ENCODE measurements at places on chromosomes 1 and 21.

GRCh38 chr1:28341591-28341990, 12.8 kb downstream of the MED18 start:
- no peaks in the 10 kb centered on the region for H3K4me1 ChIP-seq
- DNase-seq, result no peak
- no peaks in the 10 kb centered on the region for H3K27me3 ChIP-seq
- H3K27ac ChIP-seq, result no peak overlapping the region
- no peak overlapping the region for H3K4me3 ChIP-seq
- H3K36me3 ChIP-seq, result no peaks in the 10 kb centered on the region

GRCh38 chr1:30507401-30508174, 215.8 kb downstream of the MATN1 start:
- no peaks in the 10 kb centered on the region for H3K27me3 ChIP-seq
- no peaks in the 10 kb centered on the region for H3K4me1 ChIP-seq
- DNase-seq, result no peak
- no peak overlapping the region for H3K4me3 ChIP-seq
- H3K36me3 ChIP-seq, result no peaks in the 10 kb centered on the region

GRCh38 chr1:157360023-157360390, 192.3 kb downstream of the FCRL5 start:
- peaks cover 10% of the 10 kb centered on the region for H3K4me1 ChIP-seq
- no peak for DNase-seq
- H3K27ac ChIP-seq, result peak overlapping the region; percentile 65
- no peak overlapping the region for H3K4me3 ChIP-seq
- H3K36me3 ChIP-seq, result no peaks in the 10 kb centered on the region

DNA sequence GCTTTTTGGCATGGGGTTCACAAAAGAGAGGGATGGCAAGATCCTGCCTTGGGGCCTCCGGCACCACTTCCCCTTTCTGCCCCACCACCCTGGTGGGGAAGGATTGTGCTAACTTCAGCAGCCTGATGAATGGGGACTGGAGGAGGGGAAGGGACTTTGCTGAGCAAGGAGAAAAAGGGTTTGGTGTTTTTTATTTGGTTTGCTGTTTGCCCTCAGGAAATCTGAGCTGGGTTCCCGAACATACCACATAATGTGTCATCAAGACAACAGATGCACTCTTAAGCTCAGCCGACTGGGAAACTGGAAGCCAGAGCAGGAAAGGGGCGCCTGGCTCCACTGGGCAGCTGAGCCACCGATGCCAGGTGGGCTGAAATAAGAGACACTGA, 19.8 kb downstream of the OLFML2B start:
- H3K36me3 ChIP-seq, result peaks cover 2% of the 10 kb centered on the region
- no peak overlapping the region for H3K27ac ChIP-seq

- DNase-seq, result peak; percentile 80
- H3K27ac ChIP-seq, result no peak overlapping the region
- H3K36me3 ChIP-seq, result no peaks in the 10 kb centered on the region
- H3K4me3 ChIP-seq, result no peak overlapping the region
- H3K27me3 ChIP-seq, result no peaks in the 10 kb centered on the region
- peaks cover 32% of the 10 kb centered on the region for H3K4me1 ChIP-seq
These were observed 122.2 kb upstream of the HOOK1 start for GRCh38 chr1:59692591-59692990.

GRCh38 chr1:166169182-166169581, 2.4 kb upstream of the FAM78B start:
- no peak overlapping the region for H3K27ac ChIP-seq
- no peaks in the 10 kb centered on the region for H3K36me3 ChIP-seq
- H3K4me3 ChIP-seq, result no peak overlapping the region
- H3K4me1 ChIP-seq, result peaks cover 15% of the 10 kb centered on the region
- peaks cover 21% of the 10 kb centered on the region for H3K27me3 ChIP-seq

- no peaks in the 10 kb centered on the region for H3K27me3 ChIP-seq
- DNase-seq, result no peak
- H3K36me3 ChIP-seq, result peaks cover 11% of the 10 kb centered on the region
- no peak overlapping the region for H3K27ac ChIP-seq
These were observed 81.4 kb downstream of the SMYD2 start for GRCh38 chr1:214362188-214362882.

- no peaks in the 10 kb centered on the region for H3K36me3 ChIP-seq
- DNase-seq, result peak; percentile 50
- no peaks in the 10 kb centered on the region for H3K4me1 ChIP-seq
- no peak overlapping the region for H3K27ac ChIP-seq
- H3K4me3 ChIP-seq, result no peak overlapping the region
- no peaks in the 10 kb centered on the region for H3K27me3 ChIP-seq
These were observed 26.0 kb downstream of the SLC16A1 start for GRCh38 chr1:112929979-112930378.

DNA sequence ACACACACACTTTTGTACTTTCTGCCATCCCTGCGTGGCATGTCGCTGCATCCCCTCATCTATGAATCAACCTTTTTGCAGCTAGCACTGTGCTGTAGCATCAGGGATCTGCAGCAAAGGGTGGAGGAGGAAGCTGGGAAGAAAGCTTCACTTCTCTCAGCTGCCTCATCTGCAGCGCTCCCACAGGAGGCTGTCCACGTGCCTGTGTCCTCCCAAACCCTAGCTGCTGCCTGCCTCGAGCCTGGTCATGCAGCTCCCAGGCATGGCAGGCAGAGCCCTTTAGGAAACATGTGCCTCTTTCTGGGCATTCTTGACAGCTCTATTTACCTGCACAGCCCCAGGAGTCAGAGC, 262.1 kb upstream of the SGIP1 start:
- H3K27me3 ChIP-seq, result no peaks in the 10 kb centered on the region
- peak overlapping the region; percentile 74 for H3K27ac ChIP-seq
- H3K4me1 ChIP-seq, result peaks cover 7% of the 10 kb centered on the region
- no peak overlapping the region for H3K4me3 ChIP-seq

DNA sequence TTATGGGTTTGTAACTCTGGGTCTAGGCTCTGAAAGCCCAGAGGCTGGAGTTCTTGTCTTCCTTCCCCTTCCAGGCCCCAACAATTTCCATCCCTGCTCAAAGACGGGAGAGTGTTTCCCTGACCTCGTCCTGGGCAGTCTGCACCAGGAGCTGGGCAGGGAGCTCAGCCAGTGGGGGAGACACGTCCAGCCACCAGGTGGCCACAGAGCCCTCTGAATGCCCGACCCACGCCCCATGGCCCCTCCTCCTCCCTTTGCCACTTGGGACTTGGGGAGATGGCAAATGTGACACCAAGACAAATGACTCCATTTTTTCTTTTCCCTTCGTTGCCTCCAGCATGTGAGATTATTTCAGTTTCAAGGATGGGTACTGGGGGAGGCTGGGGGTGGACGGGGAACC, 159.9 kb upstream of the AJAP1 start:
- no peaks in the 10 kb centered on the region for H3K27me3 ChIP-seq
- no peak for DNase-seq
- H3K4me1 ChIP-seq, result no peaks in the 10 kb centered on the region
- H3K36me3 ChIP-seq, result no peaks in the 10 kb centered on the region

DNA sequence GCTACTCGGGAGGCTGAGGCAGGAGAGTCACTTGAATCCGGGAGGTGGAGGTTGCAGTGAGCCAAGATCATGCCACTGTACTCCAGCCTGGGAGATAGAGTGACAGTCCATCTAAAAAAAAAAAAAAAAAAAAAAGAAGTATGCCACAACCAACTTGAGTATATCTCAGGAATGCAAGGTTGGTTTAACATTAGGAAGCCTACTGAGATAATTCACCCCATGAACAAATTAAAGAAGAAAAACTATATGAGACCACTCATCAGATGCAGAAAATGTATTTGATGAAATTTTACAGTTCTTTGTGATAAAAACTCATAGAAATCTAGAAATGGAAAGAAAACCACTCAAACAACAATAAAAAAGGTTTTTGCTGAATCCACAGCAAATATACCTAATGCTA, 373.8 kb downstream of the LMO4 start:
- H3K4me3 ChIP-seq, result no peak overlapping the region
- no peaks in the 10 kb centered on the region for H3K36me3 ChIP-seq

DNA sequence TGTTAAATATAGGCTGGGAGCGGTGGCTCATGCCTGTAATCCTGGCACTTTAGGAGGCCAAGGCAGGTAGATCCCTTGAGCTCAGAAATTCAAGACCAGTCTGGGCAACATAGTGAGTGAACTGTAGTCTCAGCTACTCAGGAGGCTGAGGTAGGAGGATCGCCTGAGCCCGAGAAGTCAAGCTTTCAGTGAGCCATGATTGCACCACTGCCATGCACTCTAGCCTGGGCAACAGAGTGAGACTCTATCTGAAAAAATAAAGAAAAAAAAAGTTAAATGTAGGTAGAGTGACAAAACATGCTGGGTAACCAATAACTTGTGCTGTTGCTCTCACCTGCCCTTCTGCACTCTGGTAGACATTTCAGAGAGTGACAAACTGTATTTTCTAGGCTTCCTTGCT, 25.0 kb upstream of the SRSF10 start:
- DNase-seq, result no peak
- H3K36me3 ChIP-seq, result no peaks in the 10 kb centered on the region
- no peak overlapping the region for H3K27ac ChIP-seq
- H3K4me1 ChIP-seq, result peaks cover 33% of the 10 kb centered on the region
- no peaks in the 10 kb centered on the region for H3K27me3 ChIP-seq

- H3K4me1 ChIP-seq, result no peaks in the 10 kb centered on the region
- no peak overlapping the region for H3K27ac ChIP-seq
- DNase-seq, result no peak
- H3K4me3 ChIP-seq, result no peak overlapping the region
- peaks cover 23% of the 10 kb centered on the region for H3K36me3 ChIP-seq
- no peaks in the 10 kb centered on the region for H3K27me3 ChIP-seq
These were observed 82.5 kb downstream of the NRIP1 start for GRCh38 chr21:14982336-14982735.

DNA sequence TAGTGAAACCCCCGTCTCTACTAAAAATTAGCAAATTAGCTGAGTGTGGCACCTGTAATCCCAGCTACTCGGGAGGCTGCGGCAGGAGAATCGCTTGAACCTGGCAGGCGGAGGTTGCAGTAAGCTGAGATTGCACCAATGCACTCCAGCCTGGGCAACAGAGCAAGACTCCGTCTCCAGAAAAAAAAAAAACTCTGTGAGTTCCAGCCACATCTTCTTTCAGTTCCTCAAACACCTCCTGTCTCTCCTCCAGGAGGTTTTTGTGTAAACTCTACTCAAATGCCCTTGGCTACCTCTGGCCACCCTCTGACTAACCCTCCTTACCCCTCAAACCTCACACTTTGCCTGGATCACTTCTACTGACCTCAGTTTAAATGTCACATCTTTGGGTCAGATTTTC, 38.1 kb downstream of the RCSD1 start:
- H3K4me1 ChIP-seq, result no peaks in the 10 kb centered on the region
- DNase-seq, result no peak
- H3K36me3 ChIP-seq, result no peaks in the 10 kb centered on the region
- H3K27ac ChIP-seq, result no peak overlapping the region
- no peak overlapping the region for H3K4me3 ChIP-seq

- no peaks in the 10 kb centered on the region for H3K4me1 ChIP-seq
- H3K27me3 ChIP-seq, result no peaks in the 10 kb centered on the region
- H3K4me3 ChIP-seq, result no peak overlapping the region
These were observed 10.8 kb downstream of the MAGI3 start for GRCh38 chr1:113401067-113401466.

DNA sequence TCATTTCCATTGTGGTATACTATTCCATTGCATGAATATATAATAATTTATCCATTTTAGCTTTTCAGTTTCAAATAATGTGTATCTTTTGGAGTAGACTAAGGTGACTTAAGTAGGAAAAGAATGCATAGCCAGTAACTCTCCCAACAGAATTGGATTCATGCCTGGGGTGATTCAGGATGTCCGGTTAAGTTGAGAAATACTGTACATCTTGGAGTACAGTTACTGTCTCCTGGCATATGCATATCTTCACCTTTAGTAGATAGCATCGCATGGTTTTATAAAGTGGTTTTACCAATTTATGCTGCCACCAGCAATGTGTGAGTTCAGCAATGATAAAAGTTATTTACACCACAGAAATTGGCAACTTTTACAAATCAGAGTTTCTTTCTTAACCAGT, 18.6 kb upstream of the SLC6A9 start:
- H3K36me3 ChIP-seq, result no peaks in the 10 kb centered on the region
- H3K4me3 ChIP-seq, result no peak overlapping the region
- H3K27ac ChIP-seq, result no peak overlapping the region
- H3K27me3 ChIP-seq, result no peaks in the 10 kb centered on the region
- no peak for DNase-seq

DNA sequence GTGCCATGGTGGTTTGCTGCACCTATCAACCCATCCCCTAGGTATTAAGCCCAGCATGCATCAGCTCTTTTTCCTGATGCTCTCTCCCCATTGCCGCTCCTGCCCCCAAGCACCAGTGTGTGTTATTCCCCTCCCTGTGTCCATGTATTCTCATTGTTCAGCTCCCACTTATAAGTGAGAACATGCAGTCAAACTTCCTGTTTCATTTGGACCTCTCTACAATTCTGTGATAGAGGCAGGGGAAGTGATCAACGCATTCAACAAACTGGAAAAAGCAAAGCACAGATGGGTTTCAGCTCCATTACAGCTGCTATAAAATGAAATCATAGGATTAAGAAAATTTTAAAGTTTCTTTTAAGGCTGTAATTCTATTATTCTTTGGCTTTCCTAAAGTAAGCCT, 23.3 kb upstream of the CD55 start:
- no peak for DNase-seq
- H3K27ac ChIP-seq, result no peak overlapping the region
- no peaks in the 10 kb centered on the region for H3K36me3 ChIP-seq
- H3K4me1 ChIP-seq, result no peaks in the 10 kb centered on the region

- H3K4me3 ChIP-seq, result no peak overlapping the region
- H3K36me3 ChIP-seq, result no peaks in the 10 kb centered on the region
- H3K27me3 ChIP-seq, result no peaks in the 10 kb centered on the region
These were observed 110.0 kb downstream of the GLUL start for GRCh38 chr1:182281541-182281940.

DNA sequence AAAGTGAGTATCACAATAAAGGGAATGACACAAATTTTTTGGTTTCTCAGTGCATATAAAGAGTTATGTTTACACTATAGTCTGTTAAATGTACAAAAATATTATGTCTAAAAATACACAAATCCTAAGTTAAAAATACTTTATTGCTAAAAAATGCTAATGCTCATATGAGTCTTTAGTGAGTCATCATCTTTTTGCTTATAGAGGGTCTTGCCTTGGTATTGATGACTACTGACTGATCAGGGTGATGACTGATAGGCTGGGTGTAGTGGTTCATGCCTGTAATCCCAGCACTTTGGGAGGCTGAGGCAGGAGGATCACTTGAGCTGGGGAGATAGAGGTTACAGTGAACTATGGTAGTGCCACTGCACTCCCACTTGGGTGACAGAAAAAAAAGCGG, 12.9 kb upstream of the NUF2 start:
- peaks cover 2% of the 10 kb centered on the region for H3K36me3 ChIP-seq
- H3K27ac ChIP-seq, result no peak overlapping the region
- no peak overlapping the region for H3K4me3 ChIP-seq
- DNase-seq, result no peak
- H3K4me1 ChIP-seq, result no peaks in the 10 kb centered on the region

- peaks cover 12% of the 10 kb centered on the region for H3K27me3 ChIP-seq
- H3K4me3 ChIP-seq, result no peak overlapping the region
- DNase-seq, result no peak
- H3K36me3 ChIP-seq, result no peaks in the 10 kb centered on the region
- H3K4me1 ChIP-seq, result peaks cover 5% of the 10 kb centered on the region
- no peak overlapping the region for H3K27ac ChIP-seq
These were observed 3.8 kb upstream of the THEMIS2 start for GRCh38 chr1:27868556-27868931.

Measured in large intestine (tissue), 12 donors.